ENCODE measurements at places on chromosomes 4 and X.

DNA sequence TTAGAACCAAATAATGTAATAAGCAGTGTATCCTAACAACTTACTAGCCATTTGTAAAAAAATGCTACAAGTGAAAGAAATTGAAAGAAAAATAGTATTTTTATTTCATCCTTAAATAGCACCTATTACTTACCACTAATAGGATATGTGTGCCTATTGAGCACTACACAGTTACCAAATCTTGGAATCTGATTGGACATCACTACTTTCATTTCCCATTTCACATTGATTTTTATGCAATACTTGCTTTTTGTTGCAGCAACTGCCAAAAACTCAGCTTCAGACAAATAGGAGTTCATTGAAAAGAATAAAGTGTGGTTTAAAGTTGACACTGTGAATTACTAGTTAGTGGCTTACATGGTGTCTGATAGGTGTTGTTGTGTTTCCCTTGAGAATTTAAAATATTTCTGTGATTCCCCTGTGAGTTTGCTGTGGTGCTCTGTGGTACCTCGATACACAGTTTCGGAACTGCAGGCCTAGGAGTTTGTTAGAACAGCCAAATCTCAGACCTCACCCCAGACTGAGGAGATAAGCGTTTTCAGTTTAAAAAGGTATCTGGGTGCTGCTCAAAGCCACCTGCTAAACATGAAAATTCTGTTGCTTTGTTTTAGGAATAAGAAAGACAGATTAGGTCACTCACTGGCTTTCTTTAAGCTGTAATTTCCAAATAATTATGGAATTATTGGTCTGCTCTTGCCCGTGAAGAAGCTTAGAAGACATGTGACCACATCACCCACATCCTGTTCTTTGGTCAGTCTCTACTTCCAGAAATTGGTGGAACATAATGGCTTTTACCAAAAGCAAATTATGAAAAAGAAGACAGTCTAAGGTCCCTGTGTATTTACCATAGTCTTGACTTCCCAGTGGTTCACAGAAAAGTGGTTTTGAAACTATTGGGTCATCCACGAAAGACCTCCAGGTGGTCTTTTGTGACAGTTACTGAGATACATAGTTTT lies 97.8 kb downstream of the SYTL5 start:
- DNase-seq, result no peak

DNA sequence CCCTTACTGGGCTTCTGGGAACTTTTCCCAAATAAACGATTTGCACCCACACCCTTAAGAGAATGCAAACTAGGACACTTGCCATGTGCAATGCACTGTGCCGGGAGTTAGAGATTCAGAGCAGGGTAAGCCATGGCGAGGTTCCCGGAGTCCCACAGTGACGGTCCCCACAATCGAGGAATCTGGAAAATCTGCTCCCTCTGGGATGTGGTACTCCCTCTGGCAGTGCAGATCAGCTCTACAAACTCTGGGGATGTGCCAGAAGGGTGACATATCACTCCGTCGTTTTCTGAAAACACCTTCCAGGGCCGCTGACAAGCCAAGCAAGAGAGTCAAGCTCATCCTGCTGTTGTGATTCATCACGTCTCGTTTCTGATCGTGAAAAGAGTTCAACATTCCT lies 537.5 kb downstream of the BCOR start:
- no peak for DNase-seq

- no peak for DNase-seq
Observed at GRCh38 chrX:150405576-150405975, 42.5 kb downstream of the MAMLD1 start.

DNA sequence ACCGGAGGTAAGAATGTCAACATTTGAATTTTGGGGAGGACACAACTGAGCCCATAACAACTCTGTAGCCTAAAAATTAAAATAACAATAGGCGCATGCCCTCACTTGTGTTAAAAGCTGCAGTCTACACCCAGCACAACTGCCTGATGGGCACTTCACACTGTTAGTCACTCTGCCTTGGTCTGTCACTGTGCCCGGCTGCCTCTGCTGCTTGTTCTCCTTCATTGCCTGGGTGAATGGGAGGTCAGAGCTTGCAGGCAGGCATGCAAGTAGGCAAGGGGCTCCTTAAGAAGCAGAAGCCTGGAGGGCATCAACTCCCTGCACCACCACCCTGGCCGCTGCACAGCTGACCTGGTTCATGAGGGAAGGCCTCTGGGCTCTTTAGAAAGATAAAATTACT lies 374.8 kb downstream of the MID1IP1 start:
- no peak for DNase-seq

- DNase-seq, result no peak
Observed at GRCh38 chrX:10423716-10424115, 196.7 kb downstream of the MID1 start.

GRCh38 chr4:123744664-123745290 lies 348.2 kb downstream of the SPRY1 start:
- DNase-seq, result no peak

DNA sequence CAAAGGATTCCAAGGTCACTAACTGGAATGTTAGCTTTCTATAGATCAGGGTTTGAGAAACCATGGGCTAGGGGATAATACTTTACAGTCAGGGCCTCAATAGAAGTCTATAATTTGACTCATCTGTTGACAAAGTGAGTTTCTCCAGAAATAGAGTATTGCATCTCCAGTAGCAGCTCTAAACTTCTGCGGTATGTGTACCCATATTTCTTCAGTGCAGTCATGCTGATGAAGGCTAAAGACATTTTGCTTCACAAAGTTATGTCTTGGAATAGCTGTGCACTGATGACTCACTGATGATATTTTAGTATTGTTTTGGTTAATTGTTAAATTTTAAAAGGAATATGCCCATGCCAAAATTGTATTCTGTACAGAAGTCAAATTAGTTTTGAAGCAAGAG lies 464.9 kb upstream of the AMOT start:
- DNase-seq, result no peak

DNA sequence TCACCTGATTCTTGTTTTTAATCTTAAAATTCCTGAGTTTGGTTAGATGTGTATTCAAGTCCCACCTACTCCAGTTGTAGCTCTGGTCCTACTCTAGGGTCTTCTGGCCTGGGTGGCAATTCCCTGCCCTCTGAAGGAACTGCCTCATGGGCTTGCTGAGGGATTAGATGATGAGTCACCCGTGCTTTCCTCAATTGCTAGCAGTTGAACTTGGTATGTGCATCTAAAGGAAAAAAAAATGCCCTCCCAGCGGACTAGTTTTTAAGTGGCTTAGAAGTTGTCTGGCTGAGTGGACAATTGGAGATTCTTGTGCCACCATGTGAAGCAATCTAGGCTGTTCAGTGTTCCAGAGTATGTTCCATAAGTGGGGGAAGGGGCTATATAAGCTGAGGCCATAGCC lies 127.0 kb downstream of the CCNG2 start:
- DNase-seq, result no peak

DNA sequence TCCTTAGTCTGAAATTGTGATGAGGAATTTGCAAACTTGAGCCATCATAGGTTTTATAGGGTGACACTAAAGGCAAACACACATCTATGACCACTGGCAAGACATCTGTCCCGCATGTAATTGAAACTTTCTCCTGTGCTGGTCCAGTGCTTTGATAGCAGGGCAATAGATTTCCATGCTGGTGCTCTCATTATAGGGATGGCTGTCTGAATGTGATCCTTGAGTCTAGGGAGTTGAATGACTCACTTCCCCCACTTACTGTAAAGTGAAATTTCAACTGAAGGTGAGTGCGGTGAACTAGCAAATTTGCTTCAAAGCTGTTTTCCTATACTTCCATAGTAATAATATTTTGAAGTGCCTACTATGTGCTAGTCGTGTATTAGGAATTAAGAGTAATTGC lies 1630.0 kb downstream of the STIM2 start:
- no peak for DNase-seq

GRCh38 chrX:4588466-4588865 lies 875.0 kb upstream of the PRKX start:
- DNase-seq, result no peak

DNA sequence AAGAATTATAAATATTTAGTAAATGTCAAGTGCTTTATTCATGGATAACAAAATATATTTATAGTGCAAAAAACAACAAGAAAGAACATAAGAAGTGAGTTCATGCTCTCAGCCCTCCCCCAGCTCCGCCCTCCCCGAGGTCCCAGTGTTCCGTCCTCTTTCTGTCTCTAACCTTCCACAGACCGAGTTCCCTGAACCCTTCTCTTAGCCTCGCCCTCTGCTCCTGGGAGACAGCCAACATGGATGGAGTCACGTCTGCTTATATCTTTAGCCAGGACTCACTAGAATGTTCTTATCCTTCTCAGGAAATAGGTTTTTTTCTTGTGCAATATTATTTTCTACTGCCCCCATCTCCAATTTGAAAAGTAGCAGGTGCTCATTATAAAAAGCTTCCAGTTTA lies 40.1 kb upstream of the HELT start:
- no peak for DNase-seq

DNA sequence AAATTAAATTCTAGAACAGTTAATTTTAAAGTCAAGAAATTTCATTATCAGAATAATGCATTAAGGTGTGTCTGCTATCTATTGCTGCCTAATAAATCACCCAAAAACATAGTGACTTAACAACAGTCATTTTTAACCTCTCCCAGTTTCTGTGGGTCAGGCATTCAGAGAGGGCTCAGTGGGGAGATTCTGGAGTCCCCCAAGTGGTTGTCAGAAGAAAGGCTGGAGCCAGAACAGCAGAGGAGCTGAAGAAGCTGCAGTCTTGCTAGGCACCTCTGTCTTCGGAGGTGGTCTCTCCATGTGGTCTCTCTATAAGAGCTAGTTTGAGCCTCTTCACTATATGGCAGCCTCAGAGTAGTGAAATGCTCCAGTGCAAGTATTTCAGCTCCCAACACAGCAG lies 9.3 kb upstream of the HOPX start:
- DNase-seq, result no peak

- no peak for DNase-seq
Observed at GRCh38 chrX:115650916-115651315, 89.9 kb downstream of the PLS3 start.

DNA sequence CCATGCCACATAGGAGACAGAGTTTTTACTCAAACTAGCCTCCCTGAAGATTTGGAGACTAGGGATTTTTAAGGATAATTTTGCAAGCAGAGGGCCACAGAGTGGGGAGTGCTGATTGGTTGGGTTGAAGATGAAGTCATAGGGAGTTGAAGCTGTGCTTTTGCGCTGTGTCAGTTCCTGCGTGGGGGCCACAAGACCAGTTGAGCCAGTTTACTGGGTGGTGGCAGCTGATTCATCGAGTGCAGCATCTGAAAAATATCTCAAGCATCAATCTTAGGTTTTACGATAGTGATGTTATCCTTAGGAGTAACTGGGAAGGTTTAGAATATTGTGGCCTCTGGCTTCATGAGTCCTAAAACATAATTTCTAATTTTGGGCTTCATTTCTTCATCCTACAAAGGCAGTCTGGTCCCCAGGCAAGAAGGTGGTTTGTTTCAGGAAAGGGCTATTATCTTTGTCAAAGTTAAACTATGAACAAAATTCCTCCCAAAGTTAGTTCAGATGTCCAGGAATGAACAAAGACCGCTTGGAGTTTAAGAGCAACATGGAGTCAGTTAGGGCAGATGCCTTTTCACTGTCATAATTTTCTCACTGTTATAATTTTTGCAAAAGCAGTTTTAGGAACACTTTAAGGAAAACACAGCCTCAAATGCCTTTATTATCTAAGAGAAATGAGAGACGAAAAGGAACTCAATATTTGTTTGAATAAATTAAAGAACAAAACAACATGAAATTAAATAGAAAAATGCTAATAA lies 960.8 kb upstream of the PRKX start:
- DNase-seq, result no peak

GRCh38 chrX:2500803-2501558 lies at the start of the genes DHRSX and ZBED1:
Gene DHRSX (minus strand): TSS chrX:2500976. CDS start chrX:2500925, 51 bp downstream.
Gene ZBED1 (minus strand): TSS chrX:2500976. CDS start chrX:2490719, 10,257 bp downstream.
- peak; percentile 23 for DNase-seq

DNA sequence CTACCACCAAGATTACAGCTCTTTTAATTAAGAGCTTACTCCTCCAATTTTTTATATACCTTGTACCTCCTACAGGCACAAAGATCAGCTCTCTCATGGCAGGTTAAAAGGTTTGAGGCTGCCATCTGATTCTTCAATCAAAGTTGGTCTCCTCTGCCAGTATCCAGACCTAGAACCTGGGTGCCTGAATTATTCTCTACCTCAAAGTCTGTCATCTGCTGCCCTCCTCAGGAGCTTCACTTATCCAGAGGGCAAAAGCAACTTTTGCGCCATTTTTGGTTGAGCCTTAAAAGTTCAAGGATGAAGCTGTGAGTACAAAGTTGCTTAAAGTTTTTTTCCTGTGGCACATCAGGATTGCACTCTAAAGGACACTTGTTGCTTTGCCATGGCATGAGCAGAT lies 343.7 kb upstream of the PPP1R2C start:
- no peak for DNase-seq

DNA sequence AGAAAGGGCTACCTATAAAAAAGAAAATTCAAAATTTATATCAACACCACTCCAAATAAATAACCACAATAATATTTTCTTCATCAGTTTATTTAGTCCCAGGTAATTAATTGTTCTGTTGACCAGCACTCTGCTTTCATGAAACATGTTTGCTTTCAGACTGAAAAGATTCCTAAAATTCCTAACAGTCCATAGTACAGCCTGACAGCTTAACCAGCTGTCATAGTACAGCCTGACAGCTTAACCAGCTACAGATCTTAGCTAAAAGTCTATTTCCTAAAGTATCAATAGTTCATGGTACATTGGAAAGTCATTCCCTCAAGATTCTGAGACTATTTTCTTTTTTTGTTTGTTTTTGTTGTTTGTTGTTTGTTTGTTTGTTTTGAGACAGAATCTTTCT lies 144.1 kb upstream of the DDX53 start:
- no peak for DNase-seq

DNA sequence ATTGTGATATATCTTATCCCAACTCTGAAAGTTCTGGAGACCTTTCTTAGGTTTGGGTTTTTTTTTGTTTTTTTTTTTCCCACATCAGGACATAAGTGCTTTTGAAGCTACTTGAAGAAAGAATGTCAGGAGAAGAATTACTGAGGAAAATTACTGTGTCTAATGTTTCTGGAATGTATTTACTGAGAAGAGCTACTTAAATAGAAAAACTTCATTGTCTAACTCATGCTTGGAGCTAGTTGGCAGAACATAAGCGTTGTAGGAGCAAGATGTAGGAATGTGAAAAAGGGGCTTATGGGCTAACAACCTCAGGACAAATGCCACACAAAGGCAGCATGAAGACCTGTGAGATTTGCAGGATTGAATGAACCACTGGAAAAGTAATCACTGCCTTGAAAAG lies 166.6 kb upstream of the GLRA2 start:
- no peak for DNase-seq

DNA sequence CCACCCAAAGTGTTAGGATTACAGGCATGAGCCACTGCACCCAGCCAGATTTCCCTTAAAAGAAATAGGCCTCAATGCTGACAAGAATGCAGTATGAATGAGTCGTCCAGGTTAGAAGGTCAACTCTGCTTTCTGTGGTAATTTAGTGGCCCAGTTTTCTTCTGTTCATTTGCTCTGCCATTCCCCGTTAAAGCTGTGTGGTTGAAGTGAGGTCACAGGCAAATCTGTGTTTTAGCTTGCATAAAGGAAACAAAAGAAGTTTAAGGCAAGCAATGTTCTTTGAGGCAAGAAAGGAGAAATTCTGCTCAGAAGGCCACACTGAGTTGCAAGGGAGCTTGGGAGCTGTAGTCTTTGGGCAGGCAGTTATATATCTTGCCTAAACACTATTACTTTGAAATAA lies 176.8 kb downstream of the LARP7 start:
- no peak for DNase-seq

- DNase-seq, result no peak
Observed at GRCh38 chrX:14529290-14529989, at the start of gene GLRA2. Gene GLRA2 (plus strand): TSS chrX:14529536. CDS start chrX:14530058, 522 bp downstream.
